ENCODE measurements at places on chromosomes 1 and 21. TPM values are rescaled to one million over a fixed set of nuclear protein-coding genes. Genes with fewer than 3 reads are reported as not detected.
A peak's percentile ranks its signal among the peaks of the same experiment; 100 is the strongest.

Gene CFAP410
- 17.6 TPM for total RNA-seq

Gene NDC1
- 40.3 TPM for total RNA-seq

Gene FAM72C
- 5.3 TPM for total RNA-seq

Gene PINK1
- 7.9 TPM for total RNA-seq

Gene RIPPLY3
- 0.09 TPM for total RNA-seq

Gene KISS1
- not detected for total RNA-seq

Gene TMEM125
- total RNA-seq: not detected

Gene RUNX3
- 218 TPM for total RNA-seq

Gene HSD3B2
- total RNA-seq: not detected

Gene CHML
- 21.6 TPM for total RNA-seq

Gene GPR3
- 3.9 TPM for total RNA-seq

Gene PRAMEF33
- not detected for total RNA-seq

Gene SLC35A3
- 16.6 TPM for total RNA-seq

Gene CD1E
- total RNA-seq: not detected

Gene SGIP1
- total RNA-seq: not detected

Gene SAMD11
- not detected for total RNA-seq

Gene DYNLT5
- total RNA-seq: not detected

Gene HIVEP3
- total RNA-seq: 23.0 TPM

Gene BARHL2
- total RNA-seq: not detected

Gene CDKN2C
- 6.5 TPM for total RNA-seq

Gene OR10J1
- not detected for total RNA-seq

DNA sequence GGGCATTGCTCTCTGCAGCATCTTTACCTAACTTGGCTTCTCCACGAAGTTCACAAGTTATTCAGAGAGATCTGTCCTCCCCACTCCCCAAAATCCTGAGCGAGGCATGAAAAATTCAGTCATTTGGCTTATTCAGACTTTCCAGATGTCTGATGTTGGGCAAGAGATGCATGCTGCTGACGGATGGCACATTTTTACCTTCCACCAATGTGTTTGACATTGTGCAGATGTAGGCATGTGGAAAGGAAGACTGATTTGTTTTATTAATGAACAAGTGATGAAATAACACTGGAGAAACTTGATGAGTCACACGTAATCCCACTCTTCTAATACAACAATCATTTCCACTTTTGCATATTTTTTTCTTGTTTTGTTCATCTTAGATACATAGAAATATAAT, 86.7 kb downstream of the C1orf94 start:
- no peak for DNase-seq

DNA sequence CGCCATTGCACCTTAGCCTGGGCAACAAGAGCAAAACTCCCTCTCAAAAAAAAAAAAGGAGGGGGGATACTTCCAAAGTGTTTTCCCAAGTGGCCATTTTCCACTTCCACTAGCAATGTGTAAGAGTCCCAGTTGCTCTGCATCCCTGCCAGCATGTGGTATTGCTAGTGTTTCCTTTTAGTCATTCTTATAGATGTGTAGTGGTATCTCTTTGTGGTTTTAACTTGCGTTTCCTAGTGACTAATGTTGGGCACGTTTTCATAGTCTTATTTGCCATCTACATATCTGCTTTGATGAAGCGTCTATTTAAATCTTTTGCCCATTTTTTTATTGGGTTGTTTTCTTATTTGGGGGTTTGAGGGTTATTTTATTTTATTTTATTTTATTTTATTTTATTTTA, 31.1 kb downstream of the INAVA start:
- DNase-seq: no peak

- no peak for DNase-seq
Measured at GRCh38 chr1:45530632-45531135, 9.0 kb upstream of the PRDX1 start.

DNA sequence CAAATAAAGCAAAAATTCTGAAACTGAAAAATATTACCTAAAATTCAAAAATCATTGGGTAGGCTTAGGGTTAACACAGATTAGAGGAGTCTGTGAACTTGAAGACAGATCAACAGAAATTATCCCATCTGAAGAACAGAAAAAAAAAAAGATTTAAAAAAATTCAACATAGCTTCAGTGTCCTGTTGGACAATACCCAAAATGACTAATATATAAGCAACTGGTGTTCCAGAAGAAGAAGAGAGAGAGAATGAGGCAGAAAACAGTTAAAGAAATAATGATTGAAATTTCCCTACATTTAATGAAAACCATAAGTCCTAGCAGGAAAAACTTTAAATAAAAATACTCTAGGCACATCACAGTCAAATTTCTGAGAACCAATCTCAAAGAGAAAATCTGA, 31.5 kb downstream of the TMCO1 start:
- no peak for DNase-seq

DNA sequence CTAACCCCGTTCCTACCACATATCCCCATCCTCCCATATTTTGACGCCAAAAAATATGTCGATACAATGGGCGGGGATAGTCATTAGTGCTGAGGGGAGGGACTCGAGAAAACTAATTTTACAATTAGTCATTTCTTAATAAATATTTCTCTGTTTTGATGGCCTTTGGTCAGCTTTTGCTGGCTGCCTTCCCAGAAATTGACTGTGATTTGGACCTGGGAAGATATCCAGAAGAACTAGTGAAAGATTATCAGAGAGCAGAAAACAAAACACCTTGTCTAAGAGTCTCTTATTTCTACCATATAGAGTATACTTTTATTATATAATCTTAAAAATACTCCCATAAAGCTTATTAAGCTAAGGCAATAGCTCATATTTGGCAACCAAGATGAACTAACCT, 247.6 kb downstream of the MRPL39 start:
- no peak for DNase-seq

- DNase-seq: no peak
Measured at GRCh38 chr21:32240851-32241687, 37.8 kb downstream of the MIS18A start.

- DNase-seq: no peak
Measured at GRCh38 chr1:241457421-241457820, 62.1 kb downstream of the FH start.

DNA sequence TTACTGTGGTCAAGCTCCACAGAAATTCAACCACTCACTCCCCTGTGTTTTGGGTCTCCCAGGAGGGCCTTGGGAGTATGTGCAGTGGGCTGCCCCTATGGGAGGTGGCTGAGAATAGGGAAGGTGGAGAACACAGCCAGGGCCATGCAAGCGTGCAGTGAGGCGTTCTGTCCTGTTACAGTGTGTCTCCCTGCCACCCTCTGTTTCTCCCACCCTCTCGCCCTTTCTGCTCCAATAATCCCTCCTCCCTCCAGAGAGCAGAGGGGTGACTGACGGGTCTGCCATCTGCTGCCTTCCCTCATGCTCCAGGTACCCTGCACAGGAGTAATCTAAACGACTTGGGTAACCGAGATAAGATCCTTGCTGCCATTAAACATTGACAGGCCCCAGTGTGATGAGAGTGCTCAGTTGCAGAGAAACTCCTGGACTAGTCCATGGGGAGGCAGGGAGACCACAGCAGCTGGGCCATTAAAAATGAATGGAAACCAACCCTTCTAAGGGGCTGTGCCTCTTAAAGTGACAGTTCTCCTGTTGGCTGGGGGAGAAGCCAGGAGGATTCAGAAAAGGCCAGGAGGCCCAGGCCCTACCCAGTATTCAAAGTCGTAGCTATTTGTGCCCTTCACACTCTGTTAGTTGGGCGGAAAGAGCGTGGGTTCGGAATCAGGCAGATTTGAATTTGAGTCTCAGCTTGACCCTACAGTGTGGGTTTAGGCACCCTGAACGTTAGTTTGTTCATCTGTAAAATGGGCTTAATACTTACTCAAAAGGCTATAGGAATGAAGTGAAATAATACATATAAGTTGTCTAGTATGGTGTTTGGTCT, 22.4 kb upstream of the BTG2 start:
- DNase-seq: no peak

DNA sequence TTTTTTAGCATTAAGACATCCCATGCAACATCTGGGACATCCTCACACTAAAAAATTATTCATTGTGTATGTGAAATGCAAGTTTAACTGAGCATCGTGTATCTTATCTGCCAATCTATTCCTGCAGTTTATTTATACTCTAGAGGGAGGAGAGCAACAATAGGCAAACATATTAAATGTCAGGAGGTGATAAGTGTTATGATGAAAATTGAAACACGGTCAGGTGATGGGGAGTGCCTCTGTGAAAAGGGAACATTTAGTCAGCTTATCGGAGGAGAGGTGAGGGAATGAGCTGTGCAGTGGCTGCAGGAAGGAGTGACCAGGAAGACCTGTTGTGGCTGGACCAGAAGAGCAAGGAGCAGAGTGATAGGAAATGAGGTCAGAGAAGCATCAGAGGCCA, 775 bp upstream of the EFCAB14 start:
- DNase-seq: no peak

DNA sequence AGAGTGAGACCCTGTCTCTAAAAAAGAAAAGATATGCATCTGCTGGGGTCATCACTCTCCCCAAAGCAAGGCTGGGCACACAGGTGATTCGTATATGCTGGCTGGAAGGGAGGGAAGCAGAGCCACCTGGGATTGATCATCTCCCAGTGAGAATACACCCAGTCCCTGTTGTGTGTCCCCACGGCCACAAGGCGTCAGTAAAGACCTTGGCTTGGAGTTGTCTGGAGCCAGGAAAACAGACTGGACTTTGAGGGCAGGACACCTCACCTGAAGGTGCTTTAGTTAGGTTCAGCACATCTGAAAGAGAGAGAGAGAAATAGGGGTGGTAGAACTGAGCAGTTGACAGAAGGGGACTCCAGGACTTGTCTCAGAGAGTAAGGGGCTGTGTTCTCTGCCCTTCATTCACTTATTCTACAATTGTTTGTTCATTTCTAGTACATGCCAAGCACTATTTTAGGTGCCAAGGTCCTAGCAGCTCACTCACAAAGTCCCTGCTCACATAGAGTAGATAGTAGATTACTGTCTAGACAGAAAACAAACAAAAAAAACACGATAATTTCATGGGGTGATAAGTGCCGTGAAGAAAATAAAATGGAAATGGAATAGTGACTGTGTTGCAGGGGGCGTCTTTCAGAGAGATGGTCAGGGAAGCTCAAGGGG, 13.5 kb downstream of the CITED4 start:
- DNase-seq: no peak

- peak; percentile 39 for DNase-seq
Measured at GRCh38 chr1:22105611-22106207, 37.2 kb downstream of the WNT4 start.

DNA sequence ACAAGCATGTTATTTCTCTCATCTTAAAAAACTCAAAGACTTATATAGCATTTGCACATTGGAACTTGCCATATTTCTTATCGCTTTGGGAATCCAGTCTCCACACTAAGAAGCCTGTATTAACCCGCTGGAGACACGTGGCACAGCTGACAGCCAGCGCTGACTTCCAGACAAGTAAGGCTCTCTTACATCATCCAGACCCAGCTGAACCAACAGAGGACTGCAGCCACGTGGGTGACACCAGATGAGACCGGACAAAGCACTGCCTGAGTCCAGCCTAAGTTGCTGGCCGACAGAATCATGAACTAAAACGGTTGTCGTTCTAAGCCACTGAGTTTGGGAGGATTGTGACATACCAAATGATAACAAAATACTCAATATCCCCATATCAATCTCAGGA, 6.3 kb upstream of the CD247 start:
- DNase-seq: no peak

- DNase-seq: no peak
Measured at GRCh38 chr1:6897138-6897537, 111.9 kb downstream of the CAMTA1 start.

DNA sequence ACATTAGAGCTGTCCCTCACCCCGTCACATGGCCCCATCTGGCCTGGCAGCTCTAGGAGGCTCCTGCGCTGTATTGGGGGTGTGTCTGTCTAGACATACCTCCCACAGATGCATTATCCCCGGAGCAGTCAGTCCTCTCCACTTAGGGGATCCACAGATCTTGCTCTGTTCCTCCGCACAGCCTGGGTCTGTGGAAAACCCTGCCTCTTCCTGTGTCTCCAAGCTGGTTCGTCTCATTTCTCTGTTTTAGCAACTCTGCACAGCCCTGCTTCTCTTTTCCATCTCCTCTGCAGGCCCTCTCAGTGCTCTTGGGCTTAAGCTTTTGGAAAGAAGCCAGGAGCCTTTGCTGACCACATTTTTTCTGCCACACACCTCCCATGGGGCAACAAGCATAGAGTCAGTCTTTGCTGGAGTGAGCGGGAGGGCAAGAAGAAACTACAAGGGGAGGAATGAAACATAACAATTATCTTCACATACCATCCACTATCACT, 241.5 kb downstream of the FOXD2 start:
- no peak for DNase-seq

DNA sequence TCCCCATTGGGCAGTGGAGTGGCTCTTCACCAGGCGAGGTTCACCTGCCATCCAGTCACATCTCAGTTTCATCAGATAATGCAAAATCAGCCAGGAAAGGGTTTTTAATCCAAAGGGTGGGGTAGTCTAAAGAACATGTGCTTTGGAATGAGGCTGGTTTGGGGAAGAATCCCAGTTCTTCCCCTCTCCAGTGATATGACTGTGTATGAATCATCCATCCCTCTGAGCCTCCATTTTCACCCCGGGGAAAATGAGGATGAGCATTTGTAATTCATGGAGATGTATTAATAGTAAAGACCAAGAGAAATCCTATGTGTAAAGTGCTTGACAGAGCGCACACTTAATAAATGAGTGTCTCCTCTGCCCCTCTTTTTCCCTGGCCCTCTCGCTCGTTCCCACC, 215.1 kb upstream of the FGGY start:
- no peak for DNase-seq

DNA sequence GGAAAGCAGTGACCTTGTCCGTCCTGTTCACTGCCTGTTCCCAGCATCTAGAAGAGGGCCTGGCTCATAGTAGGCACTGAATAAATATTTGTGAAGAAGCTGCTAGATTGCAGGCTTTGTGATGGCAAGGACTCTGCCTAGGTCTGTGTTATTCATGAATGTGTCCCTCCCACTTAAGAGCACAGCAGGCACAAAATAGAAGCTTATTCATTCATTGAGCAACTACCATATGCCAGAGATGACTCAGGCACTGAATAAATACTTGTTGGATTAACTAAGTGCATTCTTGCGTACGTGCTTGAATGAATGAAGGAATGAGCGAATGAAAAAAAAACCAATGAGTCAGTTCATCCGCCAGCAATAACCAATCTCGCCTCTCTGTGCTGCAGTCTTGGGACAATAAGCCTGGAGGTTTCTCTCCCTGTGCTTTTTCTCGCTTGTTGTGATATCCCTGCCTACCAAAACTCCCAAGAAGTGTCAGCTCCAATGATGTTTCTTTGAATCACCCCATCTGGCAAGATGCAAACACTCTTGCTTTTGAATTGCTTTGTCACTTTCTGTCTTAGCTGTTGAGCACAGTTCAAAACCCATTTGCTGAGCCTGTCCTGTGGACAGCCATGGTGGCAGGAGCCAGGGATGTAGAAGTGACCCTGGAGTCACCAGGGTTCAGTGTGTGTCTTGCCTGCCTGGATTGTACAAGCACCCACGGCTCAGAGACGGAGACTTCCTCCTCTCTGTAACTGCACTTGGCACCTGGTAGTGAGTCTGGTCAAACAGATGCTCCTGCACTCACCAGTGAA, 143.9 kb downstream of the KAZN start:
- DNase-seq: no peak

Data from CD8-positive, alpha-beta memory T cell (primary cell).